ENCODE measurements at places on chromosomes 2 and 18.
A peak's percentile ranks its signal among the peaks of the same experiment; 100 is the strongest.

- DNase-seq: peak; percentile 85
Measured at GRCh38 chr2:111121028-111121827, 514 bp downstream of the BCL2L11 start.

GRCh38 chr2:228657807-228658402 is 476.4 kb upstream of the SPHKAP start:
- DNase-seq: no peak

- no peak for DNase-seq
Measured at GRCh38 chr2:239821694-239822075, 203.5 kb downstream of the NDUFA10 start.

- DNase-seq: no peak
Measured at GRCh38 chr2:241298673-241299072, 16.8 kb downstream of the HDLBP start.

- no peak for DNase-seq
Measured at GRCh38 chr18:46423226-46423805, 233.7 kb downstream of the LOXHD1 start.

- DNase-seq: no peak
Measured at GRCh38 chr2:4358837-4359236, 655.5 kb downstream of the DCDC2C start.

DNA sequence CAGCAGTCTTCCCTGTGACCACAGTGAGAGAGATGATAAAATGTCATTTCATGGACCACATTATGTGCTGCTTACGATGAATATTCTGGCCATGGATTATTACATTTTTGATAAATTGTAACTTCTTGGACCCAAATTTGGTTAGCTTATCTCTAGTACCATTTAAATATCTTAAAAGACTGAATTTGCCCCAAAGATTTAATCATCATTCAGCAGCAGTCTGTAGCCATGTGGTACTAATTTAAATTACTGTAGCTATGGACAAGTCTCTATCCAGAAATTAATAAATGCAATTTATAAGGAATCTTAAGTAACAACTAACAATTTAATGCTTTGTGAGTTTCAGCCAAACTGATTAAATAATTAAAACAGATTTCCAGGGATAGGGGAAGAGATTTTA is 644.9 kb upstream of the FANCL start:
- DNase-seq: no peak

DNA sequence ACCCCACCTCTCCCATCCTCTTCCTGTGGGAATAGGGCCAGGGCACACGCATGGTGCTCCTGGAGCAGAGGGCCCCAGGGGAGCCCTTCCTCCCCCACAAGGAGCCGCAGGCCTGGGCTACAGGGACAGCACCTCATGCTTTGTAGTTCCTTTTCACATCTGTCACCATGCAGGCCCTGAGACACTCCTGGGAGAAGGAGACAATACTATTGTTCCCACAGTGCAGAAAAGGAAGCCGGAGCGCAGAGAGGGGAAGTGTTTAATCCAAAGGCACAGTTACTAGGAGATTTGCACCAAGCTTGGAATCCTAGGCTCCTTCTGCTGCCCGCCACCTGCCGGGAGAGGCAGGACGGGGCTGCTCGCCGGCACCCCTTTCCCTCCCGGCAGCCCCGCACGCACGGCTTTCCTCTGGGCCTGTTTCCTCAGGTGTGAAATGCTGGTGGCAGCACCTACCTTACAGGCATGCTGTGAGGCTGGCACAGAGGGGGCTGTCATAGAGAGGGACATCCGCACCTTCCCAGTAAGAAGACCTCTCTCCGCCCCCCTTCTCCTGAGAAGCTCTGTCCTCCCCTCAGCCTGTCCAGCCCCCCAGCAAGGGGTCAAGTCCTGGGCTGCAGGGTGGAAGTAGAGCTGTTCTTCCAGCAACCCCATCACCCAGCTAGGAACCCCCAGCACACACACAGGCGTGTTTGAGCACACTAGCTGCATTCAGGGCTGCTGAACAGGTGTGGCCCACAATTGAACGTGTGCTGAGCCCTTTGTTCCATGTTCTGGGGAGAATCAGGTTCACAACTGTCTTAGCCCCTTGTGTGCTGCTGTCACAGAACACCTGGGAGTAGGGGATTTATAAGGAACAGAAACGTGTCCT is 62.6 kb downstream of the SMAD7 start:
- DNase-seq: no peak

- DNase-seq: no peak
Measured at GRCh38 chr2:98374286-98374685, 28.0 kb downstream of the CNGA3 start.

DNA sequence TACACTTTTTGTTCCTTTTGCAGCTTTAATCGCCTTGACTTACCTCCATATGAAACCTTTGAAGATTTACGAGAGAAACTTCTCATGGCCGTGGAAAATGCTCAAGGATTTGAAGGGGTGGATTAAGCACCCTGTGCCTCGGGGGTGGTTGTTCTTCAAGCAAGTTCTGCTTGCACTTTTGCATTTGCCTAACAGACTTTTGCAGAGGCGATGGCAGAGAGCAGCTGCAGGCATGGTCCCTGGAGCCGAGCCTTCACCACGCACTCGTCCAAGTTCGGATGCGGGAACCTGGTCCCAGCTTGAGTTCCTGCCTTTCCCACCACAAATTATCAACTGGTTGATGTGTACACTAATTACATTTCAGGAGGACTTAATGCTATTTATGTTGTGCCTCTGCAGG is 232.7 kb downstream of the ALPK2 start:
- no peak for DNase-seq

DNA sequence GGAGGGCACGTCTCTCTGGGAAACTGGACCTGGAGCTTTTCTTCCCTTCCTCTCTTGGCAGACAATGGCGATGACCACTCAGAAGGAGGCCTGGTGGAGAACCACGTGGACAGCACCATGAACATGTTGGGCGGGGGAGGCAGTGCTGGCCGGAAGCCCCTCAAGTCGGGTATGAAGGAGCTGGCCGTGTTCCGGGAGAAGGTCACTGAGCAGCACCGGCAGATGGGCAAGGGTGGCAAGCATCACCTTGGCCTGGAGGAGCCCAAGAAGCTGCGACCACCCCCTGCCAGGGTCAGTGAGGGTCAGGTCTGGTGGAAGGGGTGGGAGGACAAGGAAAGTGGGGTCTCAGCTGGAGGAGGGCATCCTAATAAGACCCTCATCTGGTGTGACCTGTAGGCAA is 27.3 kb downstream of the IGFBP2 start:
- DNase-seq: peak; percentile 31

GRCh38 chr2:141946016-141946415 is 184.8 kb downstream of the LRP1B start:
- no peak for DNase-seq

GRCh38 chr18:25686960-25687500 is 335.1 kb upstream of the ZNF521 start:
- DNase-seq: no peak

- no peak for DNase-seq
Measured at GRCh38 chr2:144421606-144422510, 98.1 kb downstream of the ZEB2 start.

DNA sequence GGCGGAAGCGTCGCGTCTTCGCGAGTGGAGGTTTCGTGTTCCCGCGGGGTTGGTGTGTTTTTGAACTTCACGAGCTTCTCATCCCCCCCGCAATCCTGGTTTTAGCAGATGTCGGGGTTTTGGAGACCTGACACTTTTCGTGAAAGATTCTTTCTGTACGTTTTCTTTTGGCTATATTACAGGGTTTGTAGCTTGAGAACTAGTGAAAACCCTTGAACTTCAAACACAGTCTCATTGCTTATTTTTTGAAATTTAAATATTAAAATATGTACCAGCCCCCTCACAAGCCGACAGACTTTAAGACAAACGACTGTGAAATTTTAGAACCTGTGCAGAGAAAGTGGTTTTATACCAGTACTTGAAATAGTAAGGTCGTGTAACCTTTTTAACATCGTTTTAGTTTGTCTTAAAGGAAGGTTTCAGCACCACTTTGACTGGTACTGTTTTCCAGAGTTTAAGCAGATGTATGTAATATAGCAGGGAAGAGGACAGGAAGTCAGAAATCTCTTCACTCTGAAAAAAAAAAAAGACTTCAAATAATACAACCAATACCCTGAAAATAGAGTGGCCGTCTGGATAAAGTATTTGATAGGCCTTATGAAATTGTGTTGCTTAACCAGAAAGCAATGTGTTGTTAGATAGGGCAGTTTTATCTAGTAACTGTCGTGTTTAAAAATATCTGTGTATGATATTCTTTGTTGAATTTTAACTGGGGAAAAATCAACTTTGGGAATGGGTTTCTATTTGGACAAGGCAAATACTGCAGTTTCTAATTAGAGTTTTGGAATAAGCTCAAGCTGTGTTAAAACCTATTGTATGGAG is 1.4 kb downstream of the SPATS2L start:
- DNase-seq: no peak

DNA sequence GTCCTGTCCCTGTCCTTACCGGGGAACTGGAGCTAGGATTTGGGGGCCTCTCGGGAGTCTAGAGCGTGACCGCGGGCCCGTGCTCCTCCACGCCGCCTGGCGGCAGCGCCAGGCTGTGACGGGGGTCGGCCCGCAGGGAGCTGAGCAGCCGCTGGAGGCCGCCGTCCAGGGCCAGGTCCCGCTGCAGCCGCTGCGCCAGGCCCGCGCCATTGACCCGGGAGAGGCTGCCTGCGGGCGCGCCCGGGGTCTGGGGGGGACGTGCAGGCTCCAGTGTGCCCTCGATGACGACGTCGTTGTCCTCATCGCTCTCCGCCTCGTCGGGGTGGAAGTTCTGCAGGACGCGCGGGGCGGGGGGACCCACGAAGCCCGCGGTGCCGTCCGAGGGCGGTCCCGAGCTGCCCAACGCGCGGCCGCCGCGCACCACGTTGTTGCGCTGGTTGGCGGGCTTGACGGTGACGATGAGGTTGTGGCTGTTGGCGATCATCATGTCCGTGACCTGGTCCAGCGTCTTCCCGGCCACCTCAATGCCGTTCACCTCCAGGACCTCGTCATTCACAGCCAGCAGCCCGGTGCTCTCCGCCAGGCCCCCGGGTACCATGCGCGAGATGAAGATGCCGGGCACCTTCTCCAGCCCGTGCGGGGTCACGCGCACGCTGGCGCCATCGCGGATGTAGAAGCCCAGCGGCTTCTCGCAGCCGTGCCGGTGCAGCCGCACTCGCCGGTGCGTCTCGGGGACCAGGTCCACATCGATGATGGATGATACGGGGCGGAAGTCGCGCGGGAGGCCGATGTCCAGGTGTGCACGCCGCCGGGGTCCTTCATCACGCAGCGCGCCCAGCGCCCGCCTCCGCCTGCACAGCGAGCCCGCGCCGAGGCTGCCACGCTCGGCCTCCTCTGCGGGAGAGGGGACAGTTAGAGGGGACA is 50.9 kb downstream of the ADNP2 start:
- no peak for DNase-seq

- DNase-seq: no peak
Measured at GRCh38 chr2:198928026-198928425, 529.7 kb downstream of the SATB2 start.

DNA sequence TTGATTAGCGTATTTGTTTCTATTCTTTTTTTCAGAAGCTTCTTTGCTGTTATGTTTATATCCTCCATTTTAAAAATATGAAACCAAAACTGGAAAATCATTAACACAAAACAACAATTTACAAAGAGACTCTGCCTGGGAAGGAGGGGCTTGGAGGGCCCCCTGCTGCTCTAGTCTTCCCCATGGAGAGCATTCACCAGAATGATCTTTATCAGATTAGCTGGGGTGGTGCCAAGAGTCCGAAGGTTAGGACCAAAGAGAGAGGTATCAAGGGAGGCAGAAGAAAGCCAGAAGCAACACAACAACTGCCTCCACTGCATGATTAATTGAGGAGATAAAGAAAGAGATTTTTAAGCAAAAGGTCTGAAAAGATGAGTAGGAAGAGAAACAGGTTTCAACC is 218.6 kb downstream of the IRS1 start:
- DNase-seq: no peak

GRCh38 chr2:115946891-115947290 is 1504.5 kb downstream of the DPP10 start:
- DNase-seq: no peak

- DNase-seq: no peak
Measured at GRCh38 chr2:127763776-127764175, 47.2 kb downstream of the WDR33 start.

DNA sequence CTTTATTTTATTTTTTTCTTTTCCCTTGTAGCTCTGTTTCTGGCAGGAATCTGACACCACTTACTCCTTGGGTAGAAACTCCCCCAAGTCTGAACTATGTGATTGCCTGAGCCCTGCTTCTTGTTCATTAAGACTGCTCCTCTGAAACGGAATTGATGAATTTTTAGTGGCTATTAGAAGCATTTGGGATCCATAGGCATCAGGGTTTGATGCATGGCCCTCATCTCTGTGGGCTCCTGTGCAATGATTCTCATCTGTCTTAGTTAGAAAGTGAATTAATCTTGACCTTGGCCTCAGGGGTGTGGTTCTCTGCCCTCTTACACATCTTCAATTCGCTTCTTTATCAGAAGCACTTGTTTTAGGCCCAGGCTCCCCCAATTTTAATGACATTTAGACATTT is 31.0 kb upstream of the DARS1 start:
- no peak for DNase-seq

GRCh38 chr2:119438128-119438656 is 6.5 kb downstream of the TMEM37 start:
- DNase-seq: no peak

- DNase-seq: no peak
Measured at GRCh38 chr2:64331849-64332699, 121.9 kb upstream of the LGALSL start.

DNA sequence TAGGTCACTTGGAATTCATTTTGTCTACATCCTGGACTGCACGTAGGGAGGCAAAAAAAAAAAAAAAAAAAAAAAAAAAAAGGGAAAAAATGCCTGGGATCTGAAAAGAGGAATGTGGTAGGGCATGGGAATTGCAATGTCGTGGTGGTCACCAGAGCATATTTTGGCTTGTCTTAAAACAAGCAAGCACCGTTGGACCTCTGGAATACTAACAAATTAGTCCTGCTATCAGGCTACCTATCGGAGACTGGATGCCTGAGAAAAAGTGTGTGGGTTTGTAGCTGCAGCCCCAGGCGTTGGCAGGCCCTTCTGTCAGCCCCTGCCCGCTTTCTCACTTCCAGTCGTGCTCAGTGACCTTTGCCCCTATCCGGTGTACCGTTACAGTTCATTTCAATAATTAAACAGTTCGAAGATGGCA is 588.5 kb upstream of the ZEB2 start:
- no peak for DNase-seq

DNA sequence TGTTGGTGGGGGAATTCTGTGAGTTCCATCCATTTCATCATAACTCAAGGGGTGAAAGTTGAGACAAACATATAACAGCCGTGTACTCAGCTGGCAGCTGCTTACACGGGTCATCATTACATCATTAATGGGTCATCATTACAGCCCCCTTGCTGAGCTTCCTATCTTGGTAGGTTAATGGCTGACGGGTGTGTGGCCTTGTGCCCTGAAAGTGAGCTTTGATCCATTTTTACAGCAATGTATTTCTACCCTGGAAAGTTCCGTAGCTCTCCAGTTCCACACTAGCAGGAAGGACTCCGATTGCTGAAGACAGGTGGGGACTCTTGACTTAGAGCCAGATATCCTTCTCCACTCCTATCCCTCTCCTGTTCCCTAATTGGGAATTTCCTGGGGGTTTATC is 105.2 kb upstream of the DLX2 start:
- DNase-seq: no peak

GRCh38 chr2:45652090-45653031 is 886 bp downstream of the PRKCE start:
- DNase-seq: peak; percentile 83

GRCh38 chr18:40907842-40908241 is 1047.2 kb upstream of the PIK3C3 start:
- DNase-seq: no peak

GRCh38 chr2:134372141-134372540 is 118.3 kb downstream of the MGAT5 start:
- DNase-seq: no peak

Data from aorta (tissue), 5 donors.